Effector memory CD4-positive, alpha-beta T cell (primary cell): ENCODE measurements at places on chromosomes 1 and 21.

GRCh38 chr21:42440187-42440792 is 36.6 kb downstream of the UBASH3A start:
- DNase-seq, result no peak

- no peak for DNase-seq
These were observed 81.1 kb upstream of the TSPAN2 start for GRCh38 chr1:115170377-115170776.

DNA sequence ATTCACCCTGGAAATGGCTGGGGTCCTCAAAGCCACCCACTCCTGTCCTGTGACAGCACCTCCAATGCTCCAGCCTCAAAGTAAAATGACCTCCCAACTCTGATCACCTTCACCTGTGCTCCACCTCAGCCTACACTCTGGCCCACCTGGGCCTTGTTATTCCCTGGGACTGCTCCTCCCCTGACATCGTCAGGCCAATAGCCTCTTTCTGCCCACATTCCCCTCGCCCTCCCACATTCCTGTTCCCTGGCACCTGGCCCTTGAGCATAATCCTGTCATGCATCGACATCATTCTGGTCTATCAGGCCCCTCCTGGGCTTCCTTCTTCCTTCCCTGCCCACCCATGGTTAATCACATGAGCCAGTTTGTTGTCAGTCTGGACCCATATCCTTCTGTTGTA is 13.2 kb upstream of the BCAR3 start:
- no peak for DNase-seq

DNA sequence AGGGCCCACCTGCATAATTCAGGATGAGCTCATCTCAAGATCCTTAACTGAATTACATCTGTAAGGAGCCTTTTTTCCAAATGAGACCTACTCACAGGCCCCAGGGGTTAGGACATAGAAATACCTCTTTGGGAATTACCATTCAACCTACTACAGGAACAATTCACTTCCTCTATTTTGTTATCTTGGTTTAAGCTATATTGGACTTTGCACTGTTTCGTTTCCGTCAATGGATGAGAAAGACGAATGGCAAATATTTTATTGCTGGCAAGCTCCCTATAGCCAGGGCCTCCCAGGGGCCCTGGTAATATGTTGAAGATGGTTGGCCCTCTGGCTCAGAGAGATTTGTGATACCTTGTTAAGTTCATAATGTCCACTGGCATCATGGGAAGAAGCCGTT is 384.2 kb upstream of the DUSP10 start:
- no peak for DNase-seq

DNA sequence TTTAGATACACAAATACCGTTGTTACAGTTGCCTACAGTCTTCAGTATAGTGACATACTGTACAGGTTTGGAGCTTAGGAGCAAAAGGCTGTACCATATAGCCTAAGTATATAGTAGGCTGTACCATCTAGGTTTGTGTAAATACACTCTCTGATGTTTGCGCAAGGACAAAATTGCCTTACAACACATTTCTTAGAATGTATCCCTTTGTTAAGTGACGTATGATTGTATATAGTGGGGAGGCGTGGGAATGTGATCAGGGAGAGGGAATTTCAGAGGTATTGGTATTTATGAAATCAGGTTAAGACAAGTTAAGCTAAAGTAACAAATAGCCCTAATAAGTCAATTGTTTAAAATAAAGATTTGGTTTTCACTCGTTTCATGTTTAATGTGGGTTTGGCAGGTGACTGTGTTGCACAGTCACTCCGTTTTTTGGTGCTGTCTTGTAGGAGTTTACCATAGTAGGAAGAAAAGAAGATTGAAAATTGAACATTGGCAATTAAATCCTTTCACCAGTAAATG is 2.7 kb downstream of the GORAB start:
- no peak for DNase-seq

DNA sequence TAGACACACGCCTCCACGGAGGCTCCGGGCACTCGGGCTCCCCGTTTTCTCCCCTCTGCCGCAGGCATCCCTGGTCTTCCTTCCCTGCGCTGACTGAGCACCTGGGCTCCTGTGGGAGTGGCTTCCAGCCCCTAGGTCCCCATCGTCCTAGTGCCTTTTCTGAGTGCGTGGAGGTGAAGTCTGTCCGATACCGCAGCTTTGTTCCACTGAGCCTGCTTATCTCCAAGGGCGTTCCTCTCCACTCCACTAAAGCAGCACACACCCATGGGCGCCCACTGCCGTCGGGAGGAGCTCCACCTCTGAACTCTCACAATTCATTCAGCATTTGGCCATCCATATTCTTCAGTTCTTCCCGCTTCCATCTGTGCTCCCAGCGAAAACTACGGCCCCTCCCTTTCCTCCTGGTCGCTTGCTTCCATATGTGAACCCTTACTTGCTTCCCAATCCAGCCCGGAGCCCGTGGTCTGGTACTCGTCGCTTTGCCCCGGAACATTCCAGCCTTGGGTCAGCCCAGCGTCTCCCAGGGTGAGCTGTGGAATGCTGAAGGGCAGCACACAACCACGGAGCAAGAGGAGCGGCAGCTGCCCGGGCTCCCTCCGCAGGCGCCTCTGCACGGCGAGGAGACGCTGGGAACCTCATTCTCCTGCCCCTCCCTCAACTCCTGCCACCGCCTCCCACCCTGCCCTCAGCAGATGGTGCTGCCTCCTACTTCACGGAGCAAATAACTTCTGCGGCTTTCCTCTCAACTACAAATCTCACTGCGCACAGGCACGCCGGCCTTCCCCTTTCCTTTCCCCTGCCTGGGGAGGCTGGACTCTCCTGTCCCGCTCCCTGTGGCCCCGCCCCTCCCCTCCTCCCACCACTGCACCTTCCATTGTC is 27.5 kb downstream of the ATP8B2 start:
- peak; percentile 24 for DNase-seq

DNA sequence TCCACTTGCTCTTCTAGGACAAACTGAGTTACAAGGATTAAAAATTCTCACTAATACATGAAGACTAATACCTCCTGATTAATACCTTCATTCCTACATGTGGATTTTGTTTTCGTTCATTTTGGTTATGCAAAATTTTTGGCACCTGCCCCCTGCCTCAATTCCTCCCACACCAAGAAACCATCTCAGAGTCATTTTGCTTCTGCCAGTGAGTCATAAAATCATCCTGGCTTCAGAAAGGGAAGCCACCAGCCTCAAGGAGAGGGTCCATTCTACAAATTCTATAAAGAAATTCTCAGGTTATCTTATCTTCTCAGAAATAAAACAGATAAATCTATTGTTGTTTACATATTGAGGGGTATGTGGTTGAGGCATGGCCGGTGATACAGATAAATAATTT is 103.2 kb upstream of the COA6 start:
- DNase-seq, result no peak

DNA sequence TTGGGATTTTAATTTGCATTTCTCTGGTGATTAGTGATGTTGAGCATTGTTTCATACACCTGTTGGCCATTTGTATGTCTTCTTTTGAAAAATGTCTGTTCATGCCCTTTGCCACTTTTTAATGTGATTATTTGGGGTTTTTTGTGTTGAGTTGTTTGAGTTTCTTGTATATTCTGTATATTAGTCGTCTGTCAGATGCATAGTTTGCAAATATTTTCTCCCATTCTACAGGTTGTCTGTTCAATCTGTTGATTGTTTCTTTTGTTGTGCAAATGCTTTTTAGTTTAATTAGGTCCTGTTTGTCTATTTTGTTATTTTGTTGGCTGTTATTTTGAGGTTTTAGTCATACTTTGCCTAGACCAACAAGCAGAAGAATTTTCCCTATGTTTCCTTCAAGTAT is 164.0 kb upstream of the CXADR start:
- DNase-seq, result no peak

GRCh38 chr21:37936010-37936785 is 19.9 kb upstream of the KCNJ6 start:
- DNase-seq, result no peak

DNA sequence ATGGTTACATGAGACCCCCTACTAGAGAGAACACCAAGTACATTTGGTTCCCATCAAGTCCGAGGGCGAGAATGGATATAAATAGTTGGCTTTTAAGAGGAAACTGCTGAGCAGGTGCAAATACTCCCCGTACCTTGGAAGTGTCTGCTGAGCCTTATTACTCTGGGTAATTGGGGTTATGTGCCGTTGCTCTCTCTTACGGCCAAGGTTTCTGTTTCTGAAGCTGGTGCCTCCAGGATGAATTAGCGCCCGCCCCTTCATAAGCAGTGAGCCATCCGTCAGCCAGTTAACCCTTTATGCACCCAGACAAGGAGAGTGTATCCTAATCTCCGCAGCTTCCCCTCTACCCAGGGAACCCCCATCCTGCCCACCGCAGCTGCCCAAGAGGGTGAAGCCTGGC is 90.4 kb upstream of the AJAP1 start:
- no peak for DNase-seq

DNA sequence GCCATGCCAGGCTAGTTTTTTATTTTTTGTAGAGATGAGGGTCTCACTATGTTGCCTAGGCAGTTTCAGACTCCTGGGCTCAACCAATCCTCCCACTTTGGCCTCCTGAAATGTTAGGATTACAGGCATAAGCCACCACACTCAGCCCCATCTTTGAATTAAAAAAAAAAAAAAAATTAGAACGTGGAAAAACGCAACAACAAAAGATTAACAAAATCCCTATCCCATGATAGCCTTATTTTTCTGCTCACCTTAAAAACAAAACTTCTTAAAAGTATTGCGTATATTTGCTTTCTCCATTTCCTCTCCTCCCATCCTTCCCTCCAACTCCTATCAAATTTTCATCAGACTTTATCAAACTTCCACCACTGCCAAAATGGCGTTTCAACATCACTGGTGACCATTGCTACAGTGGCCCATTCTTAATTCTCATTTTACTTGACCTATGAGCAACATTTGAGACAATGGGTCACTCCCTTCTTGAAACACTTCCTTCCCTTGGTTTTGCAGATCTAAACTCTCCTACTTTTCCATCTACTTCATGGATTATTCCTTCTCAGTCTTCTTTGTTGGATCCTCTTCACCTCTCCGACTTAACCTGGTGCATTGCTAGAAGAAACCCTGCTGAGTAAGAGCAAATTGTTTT is 579 bp upstream of the ZNF684 start:
- DNase-seq, result no peak

DNA sequence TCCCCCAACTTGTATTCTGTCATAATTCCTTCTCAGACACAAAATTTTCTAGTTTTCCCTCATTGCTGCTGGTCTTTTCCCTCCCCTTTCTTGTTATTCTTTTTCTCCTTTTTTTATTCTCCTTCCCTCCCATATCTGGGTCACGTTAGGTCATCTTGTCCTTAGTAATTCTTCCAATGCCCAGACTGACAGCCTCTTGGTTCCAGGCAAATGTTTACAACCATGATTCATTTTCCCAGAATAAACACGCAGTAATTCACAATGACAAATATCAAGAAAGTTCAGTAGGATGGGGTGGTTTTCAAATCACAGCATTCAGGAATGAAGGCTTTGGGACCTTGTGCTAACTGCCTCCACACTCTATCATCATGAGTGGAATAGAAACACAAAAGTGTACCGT is 25.2 kb downstream of the NHLH2 start:
- no peak for DNase-seq

- no peak for DNase-seq
These were observed 52.2 kb downstream of the SDC3 start for GRCh38 chr1:30856260-30856790.

GRCh38 chr1:232699814-232700213 is 69.9 kb upstream of the SIPA1L2 start:
- DNase-seq, result no peak
